ENCODE measurements at places on chromosomes 2 and 18. TPM values are rescaled to one million over a fixed set of nuclear protein-coding genes. Genes with fewer than 3 reads are reported as not detected.
A peak's percentile ranks its signal among the peaks of the same experiment; 100 is the strongest.

Gene GDF7
- 0.06 TPM for total RNA-seq

DNA sequence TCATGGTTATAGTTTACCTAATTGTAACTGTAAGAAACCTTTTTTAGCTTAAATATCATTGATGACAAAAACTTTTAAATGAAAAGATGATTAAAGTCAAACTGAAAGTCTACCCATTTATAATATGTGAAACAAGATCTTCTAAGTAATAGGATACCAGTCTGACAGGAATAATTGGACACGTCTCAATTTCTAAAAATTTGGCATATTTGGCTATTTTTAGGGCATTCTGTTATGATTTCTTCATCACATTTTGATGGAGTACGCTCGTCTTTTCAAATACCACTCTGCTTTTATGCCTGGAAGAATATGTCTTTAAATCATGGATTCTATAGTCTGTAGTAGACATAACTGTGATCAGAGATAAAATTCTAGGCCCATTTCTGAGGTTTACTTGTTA is 1.3 kb downstream of the R3HDM1 start:
- DNase-seq, result no peak

GRCh38 chr2:196961889-196962288 is 35.4 kb upstream of the PGAP1 start:
- DNase-seq, result no peak

Gene ZNF236
- 25.7 TPM for total RNA-seq

DNA sequence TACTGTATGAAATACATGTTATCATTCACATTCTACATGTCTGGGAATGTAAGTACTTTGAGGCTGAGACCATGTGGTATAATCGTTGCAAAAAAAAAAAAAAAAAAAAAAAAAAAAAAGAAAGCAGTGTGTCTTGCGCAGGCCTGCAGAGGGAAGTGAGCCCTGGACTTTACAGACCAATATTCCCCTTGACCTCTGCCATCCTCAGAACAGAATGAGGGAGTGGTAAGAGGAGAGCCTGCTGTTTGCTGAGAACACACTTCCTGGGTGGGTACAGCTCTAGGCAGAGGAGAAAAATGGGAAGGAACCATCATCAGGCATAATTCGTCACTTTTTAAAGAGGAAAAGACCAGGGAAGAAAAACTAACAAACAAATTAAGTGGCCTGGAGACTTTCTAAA is 28.8 kb upstream of the TBC1D8 start:
- no peak for DNase-seq

DNA sequence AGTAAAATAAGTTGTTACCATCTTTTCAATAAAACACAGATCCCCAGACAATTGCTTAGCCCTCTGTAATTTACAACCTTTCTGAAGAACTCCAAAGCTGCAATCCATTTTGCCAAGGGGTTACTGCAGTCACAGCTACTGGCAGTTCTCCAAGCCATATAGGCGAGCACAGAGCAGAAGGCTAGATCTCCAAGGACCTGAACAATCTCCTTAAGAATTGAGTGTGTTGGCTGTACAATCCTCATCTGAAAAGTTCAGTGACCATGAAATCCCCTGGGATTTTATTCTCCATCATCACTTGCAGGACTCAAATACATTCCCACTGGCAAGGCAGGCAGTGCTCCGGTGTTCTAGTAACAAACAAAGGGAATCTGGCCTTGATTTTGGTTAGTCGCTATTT is 103.9 kb upstream of the LRP1B start:
- DNase-seq, result no peak

GRCh38 chr2:12606472-12607000 is 110.2 kb upstream of the TRIB2 start:
- DNase-seq, result no peak

Gene IL36A
- not detected for total RNA-seq

DNA sequence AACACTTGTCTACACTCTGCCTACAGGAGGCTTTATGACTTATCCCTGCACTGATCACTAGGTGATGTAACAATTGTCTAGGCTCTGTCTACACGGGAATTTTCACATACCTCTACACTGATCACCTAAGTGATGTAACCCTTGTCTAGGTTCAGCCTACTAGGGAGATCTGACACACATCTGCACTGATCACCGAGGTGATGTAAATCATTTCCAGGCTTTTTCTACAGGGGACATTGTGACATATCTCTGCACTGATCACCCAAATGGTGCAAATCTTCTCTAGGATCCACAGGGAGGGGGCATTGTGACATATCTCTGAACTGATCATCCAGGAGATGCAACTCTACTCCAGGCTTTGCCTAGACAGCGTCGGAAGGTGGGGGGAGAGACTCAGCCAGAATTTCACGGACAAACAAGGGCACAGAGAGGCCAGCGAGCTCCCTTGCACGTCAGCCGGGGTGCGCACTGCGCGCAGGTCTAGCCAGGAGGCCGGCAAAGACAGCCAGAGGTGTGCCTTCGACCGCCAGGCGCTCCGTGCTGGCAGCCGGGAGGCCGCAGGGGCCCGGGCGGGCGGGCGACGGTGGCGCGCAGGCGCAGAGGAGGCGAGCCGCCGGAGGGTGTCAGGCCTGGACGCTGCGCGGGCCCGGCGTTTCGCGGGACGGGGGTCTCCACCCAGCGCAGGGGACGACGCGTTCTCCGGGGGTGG is 46.9 kb upstream of the USP14 start:
- DNase-seq, result peak; percentile 85

Gene PIGN
- total RNA-seq, result 38.2 TPM

GRCh38 chr2:62895632-62896009 is 155.0 kb upstream of the OTX1 start:
- no peak for DNase-seq

Gene B4GALT6
- 47.7 TPM for total RNA-seq

Gene REEP1
- 2.0 TPM for total RNA-seq

Gene KIAA2012
- 0.86 TPM for total RNA-seq

DNA sequence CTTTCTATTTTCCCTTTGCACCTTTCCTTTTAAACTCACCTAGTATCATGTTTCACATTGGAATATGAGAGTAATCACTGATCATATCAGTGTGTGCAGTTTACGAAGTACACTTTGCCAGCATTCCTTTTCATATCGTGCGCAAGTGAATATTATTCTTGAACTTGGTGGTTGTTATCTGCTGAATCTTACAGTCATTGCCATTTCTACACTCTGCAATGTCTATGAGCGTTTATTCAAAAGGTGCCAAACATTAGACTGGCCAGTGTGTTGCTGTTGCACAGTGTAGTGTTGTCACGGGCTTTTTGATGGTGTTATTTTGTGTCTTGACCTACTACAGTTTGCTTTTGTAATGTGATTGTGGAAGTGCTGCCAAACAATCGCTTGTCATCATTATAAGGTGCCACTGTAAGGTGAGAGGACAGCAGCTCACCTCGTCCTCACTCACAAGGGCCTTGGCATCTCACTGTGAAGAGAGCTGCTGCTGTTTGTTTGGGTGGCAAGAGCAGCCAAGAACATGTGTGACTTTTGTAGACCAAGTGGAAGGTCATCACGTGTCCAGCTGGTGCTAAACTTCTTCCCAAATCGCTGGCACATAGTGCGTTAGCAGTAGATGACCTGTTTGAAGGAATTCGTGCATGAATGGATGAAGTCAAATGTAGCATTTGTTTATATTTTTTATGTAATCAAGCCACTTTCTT is 113.3 kb downstream of the MYO1B start:
- no peak for DNase-seq
